Suprapubic skin (tissue), 4 donors: ENCODE measurements at places on chromosomes 6 and 20.

- DNase-seq = no peak
Measured at GRCh38 chr6:33757906-33758305, 11.2 kb upstream of the IP6K3 start.

DNA sequence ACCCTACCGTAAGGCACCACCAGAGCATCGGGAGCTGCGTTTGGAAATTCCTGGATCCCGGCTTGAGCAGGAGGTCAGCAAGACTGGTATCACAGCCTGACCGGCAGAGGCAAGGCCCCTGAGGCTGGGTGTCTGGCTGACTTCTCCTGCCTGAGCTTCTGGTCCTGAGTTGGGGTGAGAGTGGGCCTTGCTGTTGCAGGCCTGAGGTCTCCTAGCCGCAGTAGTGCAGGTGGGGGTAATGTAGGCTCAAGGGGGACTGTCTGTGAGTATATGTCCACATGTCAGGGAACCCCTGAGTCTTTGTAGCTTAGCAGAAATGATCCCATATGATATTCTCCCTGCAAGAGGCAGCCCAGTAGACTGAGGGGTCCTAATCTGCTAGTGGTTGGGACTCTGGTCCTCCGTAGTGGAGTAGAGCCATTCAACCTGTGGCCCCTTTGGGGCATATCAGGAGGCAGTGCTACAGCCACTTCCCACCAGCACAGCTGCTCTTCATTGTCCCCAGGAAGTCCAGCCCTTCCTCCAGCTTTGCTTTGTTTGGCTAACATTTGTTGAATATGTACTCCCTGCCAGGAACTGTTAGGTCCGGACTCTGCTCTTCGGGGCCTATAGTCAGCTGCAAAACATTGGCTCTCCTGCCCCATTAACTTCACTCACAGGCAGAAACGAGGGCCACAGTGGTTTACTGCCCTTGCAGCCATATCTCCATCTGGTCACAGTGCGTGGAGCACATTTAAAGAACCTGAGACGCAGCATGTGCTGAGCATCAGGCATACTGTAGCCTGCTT is 10.9 kb downstream of the LRRC73 start:
- DNase-seq = no peak

GRCh38 chr6:147205690-147206600 is 1.7 kb downstream of the STXBP5 start:
- DNase-seq = no peak

DNA sequence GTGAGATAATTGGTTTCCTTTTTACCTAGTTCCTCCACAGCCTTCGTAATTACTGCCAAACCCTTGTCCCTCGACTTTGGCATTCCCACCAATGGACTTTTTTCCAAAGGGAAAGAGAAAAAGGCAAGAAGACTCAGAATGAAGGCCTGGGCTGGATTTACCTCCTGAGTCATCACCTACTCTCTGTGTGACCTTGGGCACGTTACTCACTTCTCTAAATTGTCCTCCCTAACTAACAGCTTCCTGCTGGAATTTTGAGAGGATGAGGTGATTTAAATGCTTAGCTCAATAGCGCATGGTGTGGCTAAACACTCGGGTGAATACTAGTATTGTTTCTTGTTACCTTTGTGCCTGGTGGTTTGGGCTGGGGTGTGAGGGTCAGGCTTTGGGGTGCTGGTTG is 146.6 kb downstream of the DHX35 start:
- DNase-seq = no peak

DNA sequence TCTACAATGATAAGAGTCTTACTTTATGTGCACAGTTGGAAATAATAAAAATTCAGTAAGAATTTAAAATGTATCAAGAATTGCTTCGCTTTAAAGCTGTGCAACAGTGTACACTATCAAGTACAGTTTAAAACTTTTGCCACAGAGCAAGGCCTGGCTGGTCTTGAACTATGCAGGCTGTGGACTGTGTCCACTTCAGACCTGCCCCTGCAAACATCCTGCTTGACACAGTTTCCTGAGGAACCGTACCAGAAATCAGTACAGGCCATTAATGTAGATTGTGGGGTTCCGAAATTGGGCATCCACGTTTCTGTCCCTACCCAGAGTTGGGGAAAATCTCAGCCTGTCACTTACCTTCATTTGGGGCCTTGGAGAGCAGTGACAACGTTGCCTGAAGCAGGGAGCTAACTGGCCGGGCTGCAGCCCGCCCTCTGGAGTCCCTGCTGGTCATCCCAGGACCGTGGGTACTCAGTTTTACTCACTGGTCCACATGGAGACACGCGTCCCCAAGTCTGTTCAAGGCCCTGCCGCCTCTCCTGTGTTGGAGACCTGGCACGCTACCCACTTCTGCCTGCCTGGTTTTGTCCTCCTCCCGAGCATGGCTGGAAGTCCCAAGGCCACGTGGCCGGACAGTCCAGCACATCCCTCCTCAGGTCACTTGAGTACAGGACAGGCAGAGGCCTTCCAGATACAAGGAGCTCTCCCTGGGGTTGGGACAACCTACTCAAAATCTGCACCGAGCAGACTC is 8.4 kb downstream of the NINL start:
- DNase-seq = no peak

DNA sequence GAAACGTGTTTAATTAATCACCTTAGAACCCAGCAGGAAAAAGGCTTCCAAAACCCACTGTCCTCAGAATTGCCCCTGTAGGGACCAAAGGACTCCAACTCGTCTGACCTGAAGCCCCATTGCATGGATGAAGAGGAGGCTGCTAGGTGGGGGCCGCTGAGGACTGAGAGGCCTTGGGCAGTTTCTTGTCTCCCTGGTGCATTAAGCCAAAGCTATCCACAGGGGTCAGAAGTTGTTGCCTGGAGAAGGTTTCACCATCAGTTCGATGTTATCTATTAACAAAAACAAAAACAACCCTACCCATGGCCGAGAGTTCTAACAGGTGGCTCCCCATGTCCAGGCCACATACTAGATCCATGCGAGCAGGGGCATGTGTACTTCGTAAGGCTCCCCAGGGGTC is 120.9 kb upstream of the CD93 start:
- DNase-seq = no peak

DNA sequence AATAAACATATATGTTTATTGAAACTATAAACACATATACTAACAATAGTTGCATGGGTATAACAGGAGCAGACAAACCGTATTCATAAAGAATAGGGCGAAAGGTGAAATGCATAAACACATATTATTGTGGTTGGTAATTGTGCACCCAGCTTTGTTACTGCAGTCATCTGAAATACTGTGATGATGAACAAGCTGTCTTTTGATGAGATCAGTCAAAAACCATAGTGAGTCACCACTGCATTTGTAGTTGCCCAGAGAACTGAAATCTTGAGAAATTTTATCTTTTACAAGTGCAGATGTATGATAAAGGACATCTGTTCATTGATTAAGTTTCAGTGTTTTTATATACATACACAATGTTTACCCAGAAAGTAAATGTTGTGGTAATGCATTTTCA is 133.7 kb downstream of the MYO6 start:
- no peak for DNase-seq

- no peak for DNase-seq
Measured at GRCh38 chr6:4059115-4059777, 19.7 kb downstream of the FAM217A start.

DNA sequence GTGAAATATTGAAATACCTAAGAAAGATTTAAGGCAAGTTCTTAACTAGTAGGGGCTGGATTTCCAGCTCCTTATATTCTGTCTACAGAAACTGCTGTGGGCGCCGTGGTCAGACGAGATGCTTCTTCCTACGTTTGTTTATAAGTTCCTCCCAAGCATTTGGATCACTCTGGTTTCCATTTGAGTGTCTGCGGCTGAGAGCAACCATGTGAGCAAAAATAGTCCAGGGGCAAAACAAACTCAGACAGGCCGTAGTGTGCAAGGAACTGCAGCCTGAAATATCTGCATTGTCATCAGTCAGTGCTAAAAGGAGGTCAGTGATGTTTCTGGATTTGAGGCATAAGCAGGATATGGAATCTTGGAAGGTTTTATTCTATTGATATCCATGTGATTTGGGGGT is 485.9 kb upstream of the JAG1 start:
- DNase-seq = no peak

DNA sequence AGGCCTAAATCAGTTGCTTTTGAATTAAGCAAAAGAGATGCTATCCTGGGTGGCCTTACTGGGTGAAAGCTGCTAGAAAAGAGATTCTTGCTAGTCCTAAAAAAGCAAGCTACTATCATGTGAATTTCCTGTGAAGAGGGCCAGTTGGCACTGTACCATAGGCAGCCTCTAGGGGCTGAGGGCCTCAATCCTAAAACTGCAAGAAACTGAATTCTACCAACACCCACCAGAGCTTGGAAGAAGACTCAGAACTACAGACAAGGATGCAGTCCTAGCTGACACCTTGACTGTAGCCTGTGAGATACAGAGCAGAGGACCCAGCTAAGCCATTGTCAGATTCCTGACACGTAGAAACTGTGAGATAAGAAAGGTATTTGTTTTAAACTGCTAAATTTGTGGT is 24.5 kb downstream of the CLIC5 start:
- no peak for DNase-seq

GRCh38 chr6:142901611-142902010 is 43.4 kb downstream of the HIVEP2 start:
- DNase-seq = no peak

DNA sequence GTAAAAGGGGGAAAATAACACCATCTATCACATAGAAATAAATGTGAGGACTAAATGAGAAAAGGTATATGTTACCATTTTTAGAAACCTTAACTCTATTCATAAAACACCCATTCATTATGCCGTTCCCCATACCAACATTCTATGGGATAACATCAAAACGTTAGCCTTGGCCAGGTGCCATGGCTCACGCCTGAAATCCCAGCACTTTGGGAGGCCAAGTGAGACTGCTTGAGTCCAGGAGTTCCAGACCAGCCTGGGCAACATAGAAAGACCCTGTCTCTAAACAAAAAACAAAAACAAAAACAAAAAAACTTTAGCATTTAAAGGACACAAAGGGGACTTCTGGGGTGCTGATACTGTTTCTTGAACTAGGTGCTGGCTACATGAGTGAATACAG is 1.3 kb downstream of the PIGU start:
- DNase-seq = no peak
